Activated CD4-positive, alpha-beta T cell treated with anti-CD3 and anti-CD28 coated beads for 36 hours (primary cell): ENCODE measurements at places on chromosomes 11 and 22. TPM values are rescaled to one million over a fixed set of nuclear protein-coding genes. Genes with fewer than 3 reads are reported as not detected.

The SLC17A6 gene
- not detected for total RNA-seq

The IGF2 gene
- total RNA-seq: 8.6 TPM

The HEPHL1 gene
- not detected for total RNA-seq

The LRRC10B gene
- total RNA-seq: not detected

The CD248 gene
- 0.23 TPM for total RNA-seq

The MS4A15 gene
- not detected for total RNA-seq
